ENCODE measurements at places on chromosomes 1 and 21.

- DNase-seq: no peak
These were observed 946.7 kb upstream of the B3GALT2 start for GRCh38 chr1:194133152-194133551.

DNA sequence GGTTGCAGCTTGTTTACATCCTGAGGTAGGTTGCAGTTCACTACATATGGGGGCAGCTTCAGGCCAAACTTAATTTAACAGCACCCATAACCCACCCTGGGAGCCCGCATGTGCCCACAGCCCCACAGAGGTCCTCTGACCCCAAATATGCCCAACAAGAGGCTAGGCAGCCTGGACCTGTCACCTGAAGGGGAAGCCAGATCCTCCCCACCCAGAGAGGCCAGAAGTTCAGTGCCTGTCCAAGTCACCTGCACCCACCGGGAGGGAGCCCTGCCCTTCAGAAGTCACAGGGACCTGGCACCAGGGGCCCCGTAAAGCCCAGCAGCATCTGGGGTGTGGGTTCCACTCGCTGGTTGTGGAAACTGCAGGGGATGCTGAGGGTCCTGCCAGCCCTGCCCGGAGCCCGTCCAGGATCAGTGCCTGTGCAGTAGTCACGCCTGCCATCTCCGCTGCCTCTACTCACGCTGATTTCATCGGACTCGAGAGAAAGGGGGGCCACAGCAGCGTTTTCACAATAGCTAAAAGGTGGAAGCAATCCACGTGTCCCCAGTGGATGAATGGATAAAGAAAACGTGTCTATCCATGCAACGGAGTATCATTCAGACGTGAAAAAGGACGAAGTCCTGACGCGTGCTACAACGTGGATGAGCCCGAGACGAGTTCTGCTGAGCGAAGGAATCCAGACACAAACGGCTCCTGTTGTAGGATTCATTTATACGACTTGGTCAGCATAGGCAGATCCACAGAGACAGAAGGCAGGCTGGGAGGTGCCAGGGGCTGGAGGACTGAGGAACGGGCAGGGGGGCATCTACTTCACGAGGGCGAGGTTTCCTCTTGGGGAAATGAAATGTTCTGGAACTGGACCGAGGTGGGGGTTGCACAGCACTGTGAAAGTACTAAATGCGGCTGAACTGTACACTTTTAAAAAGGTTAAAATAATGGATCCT, 33.9 kb upstream of the COL6A2 start:
- DNase-seq: no peak

GRCh38 chr1:152981146-152981871, 2.6 kb upstream of the SPRR1A start:
- DNase-seq: no peak

GRCh38 chr1:93715529-93716126, 34.0 kb upstream of the BCAR3 start:
- DNase-seq: no peak

DNA sequence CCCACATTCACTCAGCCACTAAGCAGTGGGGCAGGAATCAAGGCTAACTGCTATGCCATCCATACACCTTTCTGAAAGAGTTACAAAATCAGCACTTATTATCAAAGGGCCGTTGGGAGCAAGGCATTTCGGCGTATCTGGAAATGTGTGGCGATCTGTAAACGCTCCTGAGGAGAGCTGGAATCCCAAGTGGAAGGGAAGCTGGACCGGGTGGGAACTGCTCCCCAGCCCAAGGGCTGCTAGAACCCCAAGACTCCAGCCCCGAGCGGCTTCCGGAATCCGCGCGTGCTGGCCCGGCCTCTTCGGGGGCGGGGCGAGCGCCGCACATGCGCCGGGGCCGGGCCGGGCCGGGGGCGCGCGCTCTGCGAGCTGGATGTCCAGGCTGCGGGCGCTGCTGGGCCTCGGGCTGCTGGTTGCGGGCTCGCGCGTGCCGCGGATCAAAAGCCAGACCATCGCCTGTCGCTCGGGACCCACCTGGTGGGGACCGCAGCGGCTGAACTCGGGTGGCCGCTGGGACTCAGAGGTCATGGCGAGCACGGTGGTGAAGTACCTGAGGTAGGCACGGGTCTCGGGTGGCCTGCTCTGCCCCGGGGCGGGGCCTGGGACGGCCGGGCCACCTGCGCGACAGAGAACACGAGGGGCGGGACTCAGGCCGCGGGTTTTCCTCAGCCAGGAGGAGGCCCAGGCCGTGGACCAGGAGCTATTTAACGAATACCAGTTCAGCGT, at the start of gene NAXE:
NAXE (plus strand) TSS at position 345 of the 726 bp plus-strand sequence; CDS start at position 374, 29 bp downstream.
- DNase-seq: peak; percentile 71

- no peak for DNase-seq
These were observed 2.3 kb upstream of the MKNK1 start for GRCh38 chr1:46606255-46606965.

DNA sequence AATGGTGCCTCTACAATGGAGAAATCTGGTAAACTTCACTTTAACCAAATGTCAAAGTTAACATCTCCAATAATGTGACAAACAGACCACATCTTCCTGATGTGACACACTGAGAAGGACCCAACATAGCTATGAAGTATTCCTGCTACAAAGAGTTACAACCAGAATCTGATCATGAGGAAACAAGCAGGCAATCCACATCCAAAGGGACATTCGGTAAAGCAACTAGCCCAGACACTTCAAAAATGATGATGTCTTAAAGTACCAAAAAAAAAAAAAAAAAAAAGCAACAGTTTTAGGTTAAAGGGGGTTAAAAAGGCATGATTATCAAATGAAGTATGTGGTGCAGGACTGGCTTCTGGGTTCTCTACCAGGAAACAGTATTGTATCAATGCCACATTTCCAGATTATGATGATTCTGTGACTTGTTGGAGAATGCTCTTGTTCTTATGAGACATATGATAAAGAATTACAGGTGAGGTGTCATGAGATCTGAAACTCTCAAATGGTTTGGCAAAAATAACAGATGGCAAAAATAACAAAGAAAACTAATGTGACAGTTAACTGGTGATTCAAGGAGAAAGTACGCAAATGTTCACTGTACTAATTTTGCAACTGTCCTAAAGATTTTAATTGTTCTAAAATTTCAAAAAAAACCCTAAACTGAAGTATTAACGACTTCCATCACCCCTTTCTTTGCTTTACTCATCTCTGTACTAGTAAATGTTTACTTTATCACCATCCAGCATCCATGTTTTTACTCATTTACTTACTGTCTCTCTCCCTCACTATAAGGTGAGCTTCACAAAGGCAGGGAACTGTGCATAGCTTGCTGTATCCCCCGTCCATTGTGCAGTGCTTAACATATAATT, 2.8 kb downstream of the CD58 start:
- no peak for DNase-seq

GRCh38 chr1:156862997-156863599, 2.4 kb downstream of the NTRK1 start:
- no peak for DNase-seq

DNA sequence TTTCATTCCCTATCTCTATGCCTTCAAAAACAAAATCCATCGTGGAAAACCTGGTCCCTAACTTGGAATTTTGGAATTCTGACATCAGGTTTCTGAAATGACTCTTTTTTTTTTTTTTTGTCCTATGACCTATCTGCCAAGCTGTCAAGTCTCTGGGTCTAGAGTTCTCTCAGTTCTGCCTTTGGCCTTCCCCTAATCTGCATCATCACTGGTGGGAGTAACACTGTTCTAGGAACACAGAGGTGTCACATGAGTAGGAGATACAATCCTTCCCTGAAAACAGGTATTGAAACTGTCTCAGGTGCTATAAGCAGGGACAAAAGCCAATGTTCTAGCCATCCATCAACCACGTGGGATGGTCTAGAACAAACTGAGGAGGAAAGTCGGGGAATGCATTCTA, 142.0 kb upstream of the ATP1B1 start:
- no peak for DNase-seq

GRCh38 chr1:9452516-9453140, 86.6 kb upstream of the SLC25A33 start:
- DNase-seq: no peak

GRCh38 chr1:148263128-148263905, 111.2 kb upstream of the NBPF11 start:
- peak; percentile 73 for DNase-seq

GRCh38 chr1:36175137-36176095, 19.5 kb downstream of the MAP7D1 start:
- DNase-seq: no peak

DNA sequence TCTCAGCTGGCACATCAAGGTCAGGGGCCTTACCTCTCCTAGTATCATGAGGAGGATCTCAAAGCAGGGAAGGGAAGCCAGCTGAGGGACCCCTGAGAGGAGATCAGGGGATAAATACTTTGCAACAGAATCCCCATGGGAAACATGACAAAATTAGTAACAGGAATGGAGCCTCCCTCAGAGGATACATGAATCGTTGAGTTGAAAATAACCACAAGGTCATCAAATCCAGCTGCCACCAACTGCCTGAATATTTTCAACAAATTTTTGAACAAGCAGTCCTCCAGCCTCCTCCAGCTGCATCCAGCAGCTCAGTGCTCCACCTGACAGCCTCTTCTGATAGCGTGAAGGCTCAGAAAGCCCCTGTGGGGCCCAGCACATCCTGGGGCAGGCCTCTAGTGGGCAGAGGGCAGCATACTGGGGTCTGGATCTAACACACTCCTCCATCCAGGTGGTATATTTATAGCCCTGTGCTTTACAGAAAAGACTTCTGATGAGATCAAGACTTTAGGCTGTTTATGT, 404.3 kb downstream of the NTNG1 start:
- DNase-seq: no peak

DNA sequence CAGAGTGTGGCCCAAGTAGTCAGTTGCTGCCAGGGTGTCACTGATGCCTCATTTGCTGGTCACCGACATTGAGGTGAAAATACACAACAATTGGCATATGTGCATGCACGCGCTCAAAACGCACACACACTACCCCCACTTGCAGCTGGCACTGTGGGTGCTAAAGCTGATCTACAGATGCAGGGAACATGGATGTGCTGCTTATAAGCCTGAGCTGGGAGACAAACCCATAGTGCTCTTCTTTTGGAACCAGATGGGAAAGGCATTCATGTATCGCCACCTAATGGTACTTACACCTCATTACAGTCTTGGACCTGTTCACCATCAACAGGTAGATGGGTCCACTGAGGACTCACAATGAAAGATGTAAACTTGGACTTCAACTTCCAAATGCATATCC, 70.3 kb upstream of the CAMK1G start:
- DNase-seq: no peak

- DNase-seq: peak; percentile 66
These were observed 580 bp downstream of the INKA2 start for GRCh38 chr1:111738436-111739193.

GRCh38 chr21:19608101-19608621, 1204.6 kb upstream of the TMPRSS15 start:
- DNase-seq: no peak

- no peak for DNase-seq
These were observed 32.4 kb upstream of the PRDX6 start for GRCh38 chr1:173444757-173445156.

DNA sequence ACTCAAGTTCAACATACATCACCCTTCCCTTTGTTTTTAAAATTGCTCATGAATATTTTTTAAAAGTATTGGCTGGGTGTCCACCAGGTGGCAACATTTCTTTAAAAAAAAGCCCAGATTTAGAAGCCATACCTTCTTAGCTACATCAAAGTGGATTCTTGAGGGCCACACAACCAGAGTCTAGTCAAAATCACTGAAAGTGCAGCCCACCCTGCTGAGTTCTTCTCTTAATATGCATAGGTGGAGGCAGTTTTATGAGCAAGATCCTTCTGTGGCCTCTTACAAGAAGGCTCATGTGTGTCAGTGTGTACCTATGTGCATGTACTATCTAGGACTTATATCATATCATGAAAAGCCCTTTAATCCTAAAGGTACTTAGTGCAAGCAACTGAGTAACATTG, 16.9 kb upstream of the GNG12 start:
- no peak for DNase-seq

DNA sequence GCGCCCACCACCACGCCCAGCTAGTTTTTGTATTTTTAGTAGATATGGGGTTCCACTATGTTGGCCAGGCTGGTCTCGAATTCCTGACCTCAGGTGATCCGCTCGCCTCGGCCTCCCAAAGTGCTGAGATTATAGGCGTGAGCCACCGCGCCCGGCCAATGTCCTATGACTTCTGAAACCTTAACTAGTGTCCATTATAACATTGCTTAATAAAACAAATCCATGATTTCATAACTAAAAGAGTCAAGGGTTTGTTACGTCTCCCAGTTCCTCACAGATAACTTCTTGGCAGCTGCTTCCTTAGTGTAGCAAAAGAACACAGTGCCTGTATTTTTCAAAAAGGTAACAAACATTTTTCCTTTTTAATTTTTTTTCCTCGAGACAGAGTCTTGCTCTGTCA, 53.6 kb downstream of the FBXO42 start:
- DNase-seq: no peak

- DNase-seq: no peak
These were observed 66.6 kb downstream of the SPATA6 start for GRCh38 chr1:48405400-48405799.

- DNase-seq: no peak
These were observed 174.2 kb downstream of the RUNX1 start for GRCh38 chr21:34874684-34875513.

DNA sequence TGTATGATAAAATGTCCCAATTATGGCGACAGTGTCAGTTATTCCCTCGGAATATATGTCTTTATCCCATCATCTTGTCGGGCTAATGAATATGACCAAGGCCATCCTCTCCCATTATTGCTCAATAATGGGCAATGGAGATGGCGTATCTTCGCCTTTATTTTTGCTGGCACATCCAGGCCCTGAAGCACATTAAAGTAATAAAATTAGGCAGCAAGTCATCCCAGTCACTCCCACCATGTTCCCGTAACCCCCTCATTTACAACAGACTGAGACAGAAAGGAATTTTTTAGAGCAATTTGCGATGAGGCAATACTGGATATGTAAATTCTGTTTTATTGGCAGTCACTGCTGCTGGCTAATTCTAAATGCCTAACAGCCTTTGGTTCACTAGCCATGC, 35.3 kb downstream of the CLIC6 start:
- no peak for DNase-seq

- no peak for DNase-seq
These were observed 5.1 kb downstream of the PARP1 start for GRCh38 chr1:226402739-226403165.

All from breast epithelium (tissue), 4 donors.